GF-D8 (cell line): ENCODE measurements at places on chromosomes 6 and 20.

DNA sequence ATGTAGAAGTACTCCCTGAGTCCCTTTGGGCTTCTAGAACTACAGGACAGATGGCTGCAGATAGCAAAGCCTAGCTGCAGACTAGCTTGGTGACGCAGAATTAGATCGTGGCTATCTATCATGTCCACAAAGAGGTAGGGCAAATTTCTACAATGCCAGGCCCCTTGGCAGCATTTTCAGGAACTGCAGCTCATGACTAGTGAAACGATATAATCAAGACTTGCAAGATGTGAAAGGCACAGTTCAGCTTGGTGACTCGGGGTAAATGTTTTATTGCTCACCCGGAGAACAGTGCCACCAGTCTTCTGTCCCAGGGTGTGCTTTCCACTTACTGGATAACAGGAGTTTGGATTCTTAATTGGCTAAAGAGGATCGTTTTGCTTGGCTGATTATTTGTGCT is 108.7 kb upstream of the LY86 start:
- DNase-seq = no peak

DNA sequence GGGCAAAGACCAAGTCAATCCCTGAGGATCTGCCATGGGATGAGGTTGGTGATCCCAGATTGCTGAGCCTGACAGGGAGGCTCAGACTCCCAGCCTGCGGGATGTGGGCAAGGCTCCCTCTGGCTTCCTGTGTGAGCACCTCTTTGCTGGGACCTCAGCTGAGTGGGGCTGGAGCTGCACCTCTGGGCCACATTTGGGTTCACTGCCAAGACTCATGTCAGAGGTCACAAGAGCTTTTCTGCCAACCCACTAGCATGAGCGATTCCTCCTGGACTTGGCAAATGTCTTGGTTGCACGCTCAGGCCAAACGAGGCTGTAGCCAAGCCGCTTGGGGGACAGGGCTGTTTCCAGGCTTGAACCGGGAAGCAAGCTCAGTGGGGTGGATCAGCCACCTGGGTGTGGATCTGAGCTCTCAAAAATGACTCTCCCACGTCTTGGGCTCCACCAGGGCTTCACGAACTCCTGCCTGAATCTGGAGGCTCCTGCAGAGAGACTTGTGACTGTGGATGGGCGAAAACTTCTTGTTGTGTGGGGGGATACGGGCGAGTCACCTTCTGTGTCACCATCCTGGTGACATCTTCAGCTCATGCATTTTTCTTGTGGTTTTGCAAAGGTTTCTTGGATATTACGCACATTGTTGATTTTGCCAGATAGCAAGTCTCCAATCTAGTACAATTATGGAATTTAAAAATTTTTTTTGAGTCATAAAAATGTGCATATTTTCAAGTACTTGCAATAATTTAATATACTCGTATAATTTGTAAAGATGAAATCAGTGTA is 359.5 kb downstream of the CDH4 start:
- no peak for DNase-seq

DNA sequence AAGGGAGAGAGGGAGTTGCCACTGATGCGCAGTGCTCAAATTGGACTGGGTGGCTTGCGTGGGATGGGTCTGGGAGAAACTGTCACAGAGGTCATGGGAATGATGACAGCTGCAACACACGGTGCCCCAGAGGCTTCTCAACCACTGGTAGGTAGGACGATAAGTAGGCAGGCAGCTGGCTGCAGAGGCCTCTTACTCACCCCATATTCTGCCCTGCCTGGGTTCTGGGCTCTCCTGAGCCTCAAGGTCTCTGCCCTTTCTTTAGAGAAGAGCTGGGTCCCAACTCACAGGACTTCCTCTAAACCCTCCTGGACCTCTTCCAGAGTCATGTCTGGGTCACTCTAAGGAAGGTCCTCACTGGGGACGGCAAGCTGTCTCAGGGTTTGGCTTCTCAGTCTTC is 37.2 kb upstream of the RNF24 start:
- no peak for DNase-seq

- DNase-seq = no peak
Measured at GRCh38 chr20:47212606-47213207, 143.8 kb downstream of the ZMYND8 start.

DNA sequence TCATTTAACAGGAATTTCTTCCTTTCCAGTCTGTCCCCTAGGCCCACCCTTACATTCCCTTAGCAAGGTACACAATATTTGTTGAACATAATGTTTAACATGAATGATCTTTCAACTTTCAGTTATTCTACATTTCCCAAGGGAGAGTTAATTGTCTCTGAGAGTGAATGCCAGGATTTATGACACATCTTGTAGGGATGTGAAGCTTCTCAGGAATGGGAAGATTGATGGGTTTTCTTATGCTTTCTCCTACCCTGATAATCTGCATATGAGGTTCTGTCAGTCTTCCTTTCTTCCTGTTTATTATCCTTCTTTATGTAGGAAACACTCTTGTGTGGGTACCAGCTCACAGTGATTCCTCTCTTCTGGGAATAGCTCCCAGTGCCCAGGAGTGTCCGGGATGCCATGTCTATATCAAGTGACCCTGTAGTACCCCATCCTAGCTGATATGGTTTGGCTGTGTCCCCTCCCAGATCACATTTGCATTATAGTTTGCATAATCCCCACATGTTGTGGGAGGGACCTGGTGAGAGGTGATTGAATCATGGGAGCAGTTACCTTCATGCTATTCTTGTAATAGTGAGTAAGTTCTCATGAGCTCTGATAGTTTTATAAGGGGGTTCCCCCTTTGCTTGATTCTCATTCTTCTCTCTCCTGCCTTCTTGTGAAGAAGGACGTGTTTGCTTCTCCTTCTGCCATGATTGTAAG is 7.1 kb upstream of the FYN start:
- DNase-seq = no peak

GRCh38 chr20:1964659-1965405 is 29.0 kb downstream of the PDYN start:
- DNase-seq = no peak

- DNase-seq = peak; percentile 98
Measured at GRCh38 chr6:104705095-104705707, 154.5 kb downstream of the HACE1 start.

GRCh38 chr6:144171406-144171805 is 21.1 kb downstream of the STX11 start:
- DNase-seq = no peak

DNA sequence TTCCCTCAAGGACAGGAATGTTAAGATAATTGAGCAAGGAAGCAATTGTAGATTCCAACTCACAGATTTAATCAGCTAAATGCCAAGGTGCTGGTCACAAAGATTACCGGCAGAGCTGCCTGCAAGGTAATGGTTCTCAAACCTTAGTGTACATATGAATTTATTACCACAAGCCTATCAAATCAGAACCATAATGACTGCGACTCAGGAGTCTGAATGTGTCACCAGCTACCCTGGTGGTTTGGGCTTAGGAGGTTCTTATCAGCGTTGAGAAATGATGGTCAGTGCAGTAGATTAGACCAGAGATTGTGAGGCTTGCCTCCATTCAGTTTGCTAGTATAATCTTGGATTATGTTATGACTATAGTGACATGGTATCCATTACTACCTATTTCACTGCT is 78.9 kb downstream of the MTFR2 start:
- DNase-seq = no peak

DNA sequence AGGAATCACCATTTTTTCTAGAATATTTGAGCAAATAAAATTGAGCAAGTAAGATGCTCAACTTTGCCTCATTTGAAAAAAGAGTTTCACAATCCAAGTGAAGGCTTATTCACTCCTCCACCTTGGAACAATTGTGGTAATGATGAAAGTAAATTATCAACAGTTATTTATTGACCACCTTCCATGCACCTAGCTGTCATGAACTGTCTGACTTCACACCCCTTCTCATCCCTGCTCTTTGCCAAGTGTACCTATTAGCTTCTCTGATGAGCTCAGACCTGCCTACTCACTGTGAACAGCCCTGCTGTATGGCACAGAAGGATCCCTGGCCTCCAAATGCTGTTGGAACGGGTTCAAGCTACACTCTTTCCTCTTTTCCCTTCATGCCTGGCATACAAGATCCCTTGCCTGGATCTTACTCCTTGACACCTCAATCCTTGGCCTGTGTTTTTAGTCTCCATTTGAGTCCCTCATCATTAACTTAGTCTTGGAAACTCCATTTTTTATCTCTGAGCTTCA is 99.0 kb upstream of the PREP start:
- no peak for DNase-seq

- DNase-seq = no peak
Measured at GRCh38 chr20:49986049-49986448, 3.3 kb downstream of the SNAI1 start.

GRCh38 chr6:26158076-26158580 is 70.9 kb downstream of the HFE start:
- no peak for DNase-seq

DNA sequence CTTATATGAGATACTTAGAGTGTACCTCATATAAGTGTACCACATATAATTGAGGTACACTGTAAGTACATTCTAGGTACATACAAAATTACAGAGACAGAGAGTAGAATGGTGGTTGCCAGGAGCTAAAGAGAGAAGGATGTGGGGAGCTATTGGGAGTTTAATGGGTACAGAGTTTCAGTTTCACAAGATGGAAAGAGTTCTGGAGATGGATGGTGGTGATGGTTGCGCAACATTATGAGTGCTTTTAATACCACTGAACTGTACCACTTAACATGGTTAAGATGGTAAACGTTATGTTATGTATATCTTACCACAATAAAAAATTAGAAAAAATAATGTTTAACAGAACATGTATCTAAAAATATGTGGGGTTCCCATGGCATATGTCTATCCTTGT is 69.4 kb downstream of the PRND start:
- no peak for DNase-seq

DNA sequence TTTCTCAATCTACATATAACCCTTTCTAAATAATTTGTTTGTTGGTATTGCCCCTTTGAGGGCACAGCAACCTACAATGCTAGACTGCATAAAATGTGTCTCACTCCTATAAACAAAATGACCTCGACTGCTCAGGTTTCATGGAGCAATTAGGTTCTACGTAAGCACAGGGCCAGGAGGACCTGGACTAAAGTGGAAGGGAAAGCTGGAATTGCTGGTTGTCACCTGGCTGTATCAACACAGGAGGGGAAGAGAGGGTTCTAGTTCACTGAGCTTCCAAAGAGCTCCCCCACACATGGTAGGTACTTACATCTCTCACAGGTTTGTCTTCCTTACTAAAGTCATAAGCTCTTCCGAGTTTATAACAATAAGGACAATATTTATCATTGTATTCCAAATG is 51.0 kb downstream of the NCOA6 start:
- DNase-seq = no peak

GRCh38 chr20:58894652-58895447 is 42.3 kb downstream of the GNAS start:
- no peak for DNase-seq

- DNase-seq = no peak
Measured at GRCh38 chr6:119215885-119216590, 133.5 kb downstream of the MAN1A1 start.

GRCh38 chr20:48681873-48682426 is 145.8 kb downstream of the PREX1 start:
- DNase-seq = no peak

DNA sequence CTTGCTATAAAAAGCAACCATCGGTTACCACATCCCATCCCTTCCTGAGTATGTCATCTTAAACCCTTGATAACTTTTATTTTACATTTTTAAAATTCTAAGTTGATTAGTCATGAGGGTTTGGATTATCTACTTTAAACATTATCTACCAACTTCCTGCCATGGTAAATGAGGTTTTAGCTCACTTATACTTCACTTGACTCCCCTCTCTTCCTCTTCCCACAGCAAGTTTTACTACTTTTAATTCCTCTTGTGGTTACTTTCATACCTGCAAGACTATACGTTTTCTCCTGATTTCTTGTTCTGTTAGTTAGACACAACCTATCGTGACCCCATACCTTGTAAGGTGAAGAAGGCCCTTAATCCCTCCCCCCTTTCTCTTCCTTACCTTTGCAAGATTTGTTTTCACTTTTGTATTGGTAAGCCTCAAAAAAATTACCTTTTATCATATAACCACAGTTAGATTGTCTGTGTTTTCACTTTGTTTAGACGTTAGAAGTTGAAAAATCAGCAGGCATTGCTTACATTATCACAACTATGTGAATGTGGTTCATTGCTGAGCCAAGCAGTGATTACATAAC is 60.1 kb upstream of the OGFRL1 start:
- DNase-seq = no peak

DNA sequence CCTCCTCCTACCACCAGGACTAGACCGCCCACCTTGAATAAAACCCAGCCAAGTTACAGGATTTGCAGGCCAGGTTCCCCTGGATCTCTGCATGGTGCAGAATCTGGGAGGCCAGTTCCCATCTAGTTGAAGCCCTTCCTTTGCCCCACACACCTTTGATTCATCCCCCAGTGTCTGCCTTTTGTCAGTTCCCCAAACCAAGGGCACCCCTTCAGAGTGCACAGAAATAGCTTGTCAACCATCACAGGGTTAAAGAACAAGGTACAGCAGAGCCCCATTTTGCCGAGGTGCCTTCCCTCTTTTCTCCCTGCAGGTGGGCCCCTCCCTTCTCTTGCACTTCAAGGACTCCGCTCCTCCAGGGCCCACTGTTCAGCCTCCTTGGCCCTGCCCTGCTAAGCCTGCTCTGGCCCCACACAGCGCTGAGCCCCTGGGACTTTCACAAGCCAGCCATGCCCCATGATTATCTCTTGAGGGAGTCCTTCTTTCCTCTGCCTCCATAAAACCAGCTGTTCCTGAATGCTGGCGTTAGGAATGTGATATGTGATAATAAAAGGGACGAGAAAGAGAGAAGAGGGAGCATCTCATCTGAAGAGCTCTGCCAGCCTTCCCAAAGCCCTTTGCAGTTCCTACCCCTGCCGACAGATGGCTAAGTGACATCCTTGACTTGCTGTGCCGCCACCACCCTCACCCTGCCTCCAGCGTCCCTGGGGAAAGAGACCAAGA is 280.3 kb downstream of the CDC5L start:
- DNase-seq = no peak

GRCh38 chr20:64083804-64084684 is at the start of gene LKAAEAR1:
Gene LKAAEAR1 (minus strand): TSS chr20:64084398. CDS start chr20:64084219, 179 bp downstream.
- DNase-seq = no peak

DNA sequence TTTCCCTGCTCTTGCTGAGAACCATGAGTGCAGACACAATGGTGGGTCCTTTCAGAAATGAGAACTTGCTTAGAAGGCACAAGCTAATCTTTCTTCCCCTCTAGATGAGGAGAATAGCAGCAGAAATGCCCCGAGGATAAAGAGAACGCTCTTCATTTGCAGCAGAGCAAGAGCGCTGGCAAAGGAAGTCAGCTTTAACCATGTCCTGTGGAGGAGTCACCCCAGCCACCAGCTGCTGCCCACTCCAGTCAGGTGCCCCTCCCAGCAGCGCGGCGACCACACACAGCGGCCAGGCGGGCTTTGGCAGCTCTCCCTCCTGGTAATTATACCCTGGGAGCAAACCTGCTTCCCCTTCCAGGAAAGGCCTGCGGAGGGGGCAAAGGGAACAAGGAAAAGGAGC is 42.4 kb upstream of the EMILIN3 start:
- DNase-seq = peak; percentile 71

DNA sequence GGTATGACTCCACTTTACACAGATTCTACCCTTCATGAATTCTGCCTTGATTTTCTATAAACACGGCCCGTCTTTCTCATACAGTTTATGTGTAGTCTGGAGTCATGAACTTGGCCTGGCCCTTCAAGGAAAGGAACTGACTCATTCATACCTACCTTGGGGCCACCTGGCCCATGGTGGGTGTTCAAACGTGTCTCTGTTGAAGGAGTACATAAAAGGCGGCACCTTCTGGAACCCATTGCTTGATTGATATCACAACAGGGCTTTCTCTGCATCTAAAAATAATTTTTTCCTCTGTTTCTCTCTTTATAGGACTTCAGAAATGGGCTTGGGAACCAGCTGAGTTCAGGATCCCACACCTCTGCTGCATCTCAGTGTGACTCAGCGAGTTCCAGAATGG is 363.0 kb upstream of the SOX4 start:
- DNase-seq = no peak

GRCh38 chr6:32906539-32906938 is 34.3 kb downstream of the HLA-DMB start:
- no peak for DNase-seq
